ENCODE measurements at places on chromosomes 4 and X.

GRCh38 chr4:108586778-108587177 is 33.6 kb upstream of the RPL34 start:
- no peak for DNase-seq

DNA sequence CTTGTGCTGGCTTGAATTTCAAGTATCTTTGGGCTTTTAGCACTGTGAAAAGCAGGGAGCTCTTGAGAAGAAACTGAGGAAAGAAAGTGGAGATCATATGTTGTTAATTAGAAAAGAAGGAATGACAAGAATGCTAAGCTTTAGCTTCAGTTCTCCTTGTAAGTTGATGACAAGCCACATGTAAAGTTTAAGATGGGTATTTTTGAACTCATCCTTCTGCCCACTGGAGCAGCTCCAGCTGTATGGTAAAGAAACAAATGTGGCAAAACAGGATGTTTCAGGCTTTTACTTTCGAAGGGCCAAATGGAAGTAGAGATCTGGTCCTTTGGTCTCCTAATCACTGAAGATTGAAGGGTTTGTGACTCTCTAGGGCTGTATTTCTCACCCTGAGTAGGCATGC is 137.8 kb downstream of the GUCY2F start:
- no peak for DNase-seq

GRCh38 chr4:5237086-5237660 is 185.9 kb downstream of the STK32B start:
- no peak for DNase-seq

GRCh38 chrX:139844163-139844562 is 88.7 kb downstream of the ATP11C start:
- DNase-seq = no peak

GRCh38 chrX:64265265-64265664 is 34.9 kb upstream of the ASB12 start:
- no peak for DNase-seq

DNA sequence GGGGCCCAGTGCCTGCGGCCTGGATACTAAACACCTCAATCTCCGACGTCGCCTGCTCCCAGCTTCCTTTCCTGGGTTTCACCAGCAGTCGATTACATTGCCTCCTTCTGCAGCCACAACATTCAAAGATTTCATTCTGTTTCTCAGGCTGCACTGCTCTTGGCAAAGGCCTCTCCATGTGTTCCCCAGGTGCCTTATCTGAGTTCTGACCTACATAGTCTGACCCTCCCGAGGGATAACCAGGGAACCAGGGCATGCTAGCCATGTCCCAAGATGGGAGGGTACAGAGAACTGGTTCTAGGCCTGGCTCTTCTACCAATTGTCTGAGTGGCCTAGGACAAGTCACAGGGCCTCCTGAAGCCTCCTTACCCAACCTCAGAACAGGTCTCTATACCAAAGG is 62.2 kb upstream of the ACSL1 start:
- DNase-seq = no peak

- no peak for DNase-seq
These were observed 46.6 kb downstream of the IL13RA2 start for GRCh38 chrX:114970806-114971205.

DNA sequence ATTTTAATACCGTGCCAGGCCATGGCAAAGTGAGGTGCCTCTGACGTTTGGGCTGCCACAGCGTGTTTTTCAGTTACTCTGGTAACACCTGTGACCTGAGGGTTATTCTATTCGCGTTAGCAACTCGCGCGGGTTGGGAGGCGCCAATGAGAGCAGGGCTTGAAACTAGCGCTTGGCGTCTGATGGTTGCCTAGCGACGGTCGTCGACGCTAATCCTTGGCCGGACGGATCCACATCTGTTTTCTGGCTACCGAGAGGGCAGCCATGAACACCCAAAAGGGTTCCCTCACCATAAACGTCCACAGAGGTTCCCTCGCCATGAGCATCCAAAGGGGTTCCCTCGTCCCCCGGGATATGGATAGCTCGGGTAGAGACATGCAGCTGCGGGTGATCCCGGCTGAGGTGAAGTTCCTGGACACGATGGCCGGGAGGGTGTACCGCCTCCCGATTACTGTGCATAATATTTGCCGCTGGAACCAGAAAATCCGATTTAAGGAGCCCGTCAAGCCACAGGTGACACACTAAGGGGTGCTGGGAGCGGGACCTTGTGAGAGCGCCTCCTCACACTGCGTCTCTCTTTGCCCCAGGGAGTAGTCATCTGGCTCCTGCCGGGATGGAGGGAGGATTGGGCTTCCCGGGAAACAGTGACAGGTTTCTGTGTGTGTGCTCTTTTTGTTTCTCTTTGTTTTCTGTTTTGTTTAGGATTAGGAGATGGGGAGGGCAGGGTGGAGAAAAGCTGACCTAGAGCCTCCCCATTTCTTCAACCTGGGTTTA is at the start of gene CFAP47:
Gene CFAP47 (plus strand): TSS at position 199 of the 774 bp plus-strand sequence. CDS start 66 bp downstream, at position 265.
- no peak for DNase-seq

DNA sequence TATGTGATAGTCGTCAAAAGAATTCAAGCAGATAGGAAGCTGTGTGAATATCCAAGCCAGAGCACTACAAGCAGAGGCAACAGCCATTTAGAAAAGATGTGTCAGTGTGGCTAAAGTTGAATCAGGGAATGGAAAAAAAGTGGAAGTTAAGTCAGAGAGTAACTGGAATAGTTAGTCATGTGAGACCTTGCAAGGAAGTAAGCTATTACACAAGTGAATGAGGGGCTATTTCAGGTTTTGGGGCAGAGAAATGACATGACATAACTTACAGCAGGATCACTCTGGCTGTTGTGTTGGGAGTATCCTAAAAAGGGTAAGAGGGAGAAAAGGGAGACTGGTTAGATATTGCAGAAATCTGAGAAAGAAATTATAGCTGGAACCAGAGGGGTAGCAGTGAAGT is 236.6 kb upstream of the PCDH18 start:
- no peak for DNase-seq

DNA sequence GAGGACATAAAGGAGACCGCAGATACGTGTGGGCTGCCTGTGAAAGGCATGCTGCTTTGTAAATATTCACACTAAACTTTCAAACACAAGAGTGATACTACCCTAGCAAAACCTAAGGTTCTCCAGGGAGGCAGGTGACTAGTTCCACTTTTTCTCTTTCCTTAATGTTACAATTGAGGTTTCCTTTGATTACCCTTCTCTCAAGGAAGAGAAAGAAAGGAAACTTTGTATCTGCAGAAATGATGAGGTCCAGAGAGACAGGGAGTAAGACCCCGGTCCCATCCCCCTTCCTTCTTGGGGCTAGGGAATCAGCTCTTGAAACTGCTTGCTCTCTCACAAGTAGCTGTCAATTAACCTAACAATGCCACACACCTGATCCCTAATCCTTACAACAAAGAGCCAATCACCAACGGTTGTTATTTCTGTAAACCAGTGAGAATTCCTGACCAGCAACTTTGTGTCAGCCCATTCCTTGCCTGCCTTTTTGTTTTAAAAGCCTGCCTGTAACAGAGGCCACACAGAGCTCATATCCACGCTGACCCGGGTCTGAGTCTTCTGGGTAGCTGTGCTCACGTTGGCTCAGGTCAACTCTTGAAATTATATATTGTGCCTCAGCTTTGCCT is 754.8 kb upstream of the FRG1 start:
- no peak for DNase-seq

GRCh38 chr4:42150653-42151567 is 1.5 kb downstream of the BEND4 start:
- DNase-seq = no peak

- no peak for DNase-seq
These were observed 1289.6 kb upstream of the TENM3 start for GRCh38 chr4:180953572-180953971.

- DNase-seq = no peak
These were observed 148.3 kb downstream of the PDE5A start for GRCh38 chr4:119480331-119480730.

DNA sequence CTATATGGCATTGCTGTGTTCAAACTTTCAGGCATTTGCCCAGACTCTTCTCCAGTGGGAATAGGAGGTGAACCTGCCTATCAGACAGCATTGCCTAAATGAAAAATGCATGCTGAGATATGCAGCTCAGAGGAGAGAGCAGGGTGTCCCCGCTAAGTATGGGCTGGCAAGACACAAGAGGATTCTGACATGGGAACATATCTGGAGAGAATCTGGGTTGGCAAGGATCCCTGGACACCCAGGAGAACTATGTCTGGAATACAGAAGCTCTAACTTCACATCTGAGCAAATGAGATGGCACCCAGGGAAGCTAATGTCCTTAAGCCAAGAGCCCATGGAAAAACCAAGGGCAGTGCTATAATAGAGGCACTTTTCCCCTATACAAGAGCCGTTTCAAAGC is 18.4 kb downstream of the PPARGC1A start:
- no peak for DNase-seq

GRCh38 chr4:650461-650860 is 23.6 kb downstream of the ATP5ME start:
- no peak for DNase-seq

GRCh38 chr4:159158985-159159384 is 56.1 kb downstream of the RAPGEF2 start:
- DNase-seq = no peak

- DNase-seq = no peak
These were observed 151.8 kb downstream of the SMIM20 start for GRCh38 chr4:26065833-26066232.

- no peak for DNase-seq
These were observed 201.8 kb upstream of the UGT8 start for GRCh38 chr4:114396808-114397207.

GRCh38 chrX:155056877-155057792 is 13.8 kb downstream of the CMC4 start:
- peak; percentile 2 for DNase-seq

Data from stimulated activated CD8-positive, alpha-beta memory T cell treated with anti-CD3 and anti-CD28 coated beads, Interleukin-7, amount 100 ng/mL, for 1 hour (primary cell).